ENCODE measurements at places on chromosomes 7 and 10.

- H3K36me3 ChIP-seq, result no peaks in the 10 kb centered on the region
- DNase-seq, result peak; percentile 45
- peaks cover 3% of the 10 kb centered on the region for H3K27me3 ChIP-seq
- peak overlapping the region; percentile 62 for H3K27ac ChIP-seq
- peaks cover 29% of the 10 kb centered on the region for H3K4me1 ChIP-seq
- no peak overlapping the region for H3K4me3 ChIP-seq
These were observed 9.5 kb downstream of the AKR1E2 start for GRCh38 chr10:4835494-4835918.

DNA sequence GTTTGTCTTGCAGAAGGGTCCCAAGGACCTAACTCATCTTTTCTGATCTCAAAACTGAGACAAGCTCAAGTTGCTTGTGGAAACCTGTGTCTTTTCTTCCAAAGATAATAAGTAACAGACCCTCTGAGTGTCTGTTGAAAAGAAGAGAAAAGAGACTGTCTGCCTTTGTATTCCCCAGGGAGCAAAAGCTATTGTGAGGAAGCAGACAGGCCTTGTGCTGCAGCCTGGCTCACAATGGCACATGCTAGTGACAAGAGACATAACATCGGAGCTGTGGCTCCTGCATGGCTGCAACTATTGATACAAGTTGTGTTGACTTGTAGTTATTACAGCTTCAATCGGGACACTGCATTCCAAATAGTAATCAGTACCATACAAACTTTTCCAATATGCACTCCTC, 202.9 kb downstream of the DKK1 start:
- H3K4me3 ChIP-seq, result no peak overlapping the region
- H3K27me3 ChIP-seq, result no peaks in the 10 kb centered on the region
- DNase-seq, result no peak
- no peaks in the 10 kb centered on the region for H3K36me3 ChIP-seq

DNA sequence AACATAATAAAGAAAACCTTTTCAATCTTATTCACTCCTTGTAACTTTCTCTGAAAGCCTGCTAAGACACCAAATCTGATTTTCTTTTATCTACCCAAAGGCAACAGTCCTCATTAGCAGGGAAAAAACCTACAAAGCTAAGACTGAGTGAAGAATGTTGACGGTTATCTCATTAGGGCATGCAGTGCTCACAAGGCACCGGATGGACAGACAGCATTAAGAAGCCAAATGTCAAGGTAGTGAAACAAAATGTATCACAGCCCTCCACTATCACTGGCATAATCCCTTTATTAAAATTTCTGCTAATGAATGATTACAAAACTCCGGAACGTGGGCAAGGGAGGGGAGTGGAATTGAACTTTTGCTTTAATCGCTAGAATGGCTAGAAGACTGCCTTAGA, 442.8 kb downstream of the NEBL start:
- no peak for DNase-seq
- no peaks in the 10 kb centered on the region for H3K4me1 ChIP-seq
- H3K4me3 ChIP-seq, result no peak overlapping the region
- no peaks in the 10 kb centered on the region for H3K27me3 ChIP-seq
- no peak overlapping the region for H3K27ac ChIP-seq

- no peaks in the 10 kb centered on the region for H3K36me3 ChIP-seq
- no peaks in the 10 kb centered on the region for H3K4me1 ChIP-seq
- no peak for DNase-seq
- H3K27me3 ChIP-seq, result peaks cover 21% of the 10 kb centered on the region
- H3K4me3 ChIP-seq, result no peak overlapping the region
- no peak overlapping the region for H3K27ac ChIP-seq
These were observed 37.1 kb upstream of the COMTD1 start for GRCh38 chr10:75272896-75273295.

DNA sequence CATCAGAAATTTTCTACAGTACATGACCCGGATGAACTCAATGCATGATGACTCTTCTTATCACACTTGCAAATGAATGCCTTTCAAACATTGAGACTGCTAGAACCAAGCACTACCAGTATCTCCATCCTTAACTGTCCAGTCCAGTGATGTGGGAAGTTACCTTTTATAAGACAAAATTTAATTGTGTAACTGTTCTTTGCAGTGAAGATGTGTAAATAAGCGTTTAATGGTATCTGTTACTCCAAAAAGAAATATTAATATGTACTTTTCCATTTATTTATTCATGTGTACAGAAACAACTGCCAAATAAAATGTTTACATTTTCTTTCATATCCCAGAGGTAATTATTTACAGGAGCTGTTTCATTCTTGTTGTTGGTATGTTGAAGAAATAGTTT, 40.1 kb downstream of the LGI1 start:
- H3K36me3 ChIP-seq, result no peaks in the 10 kb centered on the region
- no peak overlapping the region for H3K4me3 ChIP-seq
- H3K4me1 ChIP-seq, result no peaks in the 10 kb centered on the region

GRCh38 chr7:21844742-21845141, 101.0 kb downstream of the CDCA7L start:
- peaks cover 2% of the 10 kb centered on the region for H3K4me1 ChIP-seq
- H3K27me3 ChIP-seq, result no peaks in the 10 kb centered on the region
- no peak overlapping the region for H3K27ac ChIP-seq

- no peak overlapping the region for H3K27ac ChIP-seq
- H3K27me3 ChIP-seq, result no peaks in the 10 kb centered on the region
- peaks cover 10% of the 10 kb centered on the region for H3K36me3 ChIP-seq
These were observed 30.2 kb upstream of the GJD4 start for GRCh38 chr10:35574924-35575352.

DNA sequence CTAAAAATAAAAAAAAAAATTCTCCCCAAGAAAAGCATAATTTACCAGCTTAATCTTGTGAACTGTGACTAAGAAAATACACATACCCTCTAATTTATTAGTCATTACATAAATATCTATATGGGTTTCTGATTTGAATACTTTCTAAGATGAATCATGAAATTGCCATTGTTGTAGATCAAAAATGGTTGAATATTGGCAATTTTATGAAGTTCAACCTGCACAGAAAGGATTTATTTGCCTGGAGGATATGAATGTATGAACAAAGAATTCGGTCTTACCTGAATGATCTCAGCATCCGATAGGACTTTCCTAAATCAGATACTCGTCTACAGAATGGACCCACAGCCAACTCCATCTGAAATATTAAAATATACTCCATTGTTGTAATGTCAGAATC, 61.5 kb downstream of the HBP1 start:
- H3K27me3 ChIP-seq, result no peaks in the 10 kb centered on the region
- no peaks in the 10 kb centered on the region for H3K4me1 ChIP-seq
- DNase-seq, result no peak
- peaks cover 5% of the 10 kb centered on the region for H3K36me3 ChIP-seq
- no peak overlapping the region for H3K4me3 ChIP-seq
